ENCODE measurements at places on chromosomes 12 and 14. TPM values are rescaled to one million over a fixed set of nuclear protein-coding genes. Genes with fewer than 3 reads are reported as not detected.

Gene DIO2
- 30.7 TPM for total RNA-seq

Gene OR4K17
- not detected for total RNA-seq

Gene REM2
- total RNA-seq = 0.42 TPM

Gene RIPK3
- not detected for total RNA-seq

Gene JAG2
- 42.7 TPM for total RNA-seq

Gene EIF4B
- 494 TPM for total RNA-seq
